ENCODE measurements at places on chromosomes 16 and 17.

DNA sequence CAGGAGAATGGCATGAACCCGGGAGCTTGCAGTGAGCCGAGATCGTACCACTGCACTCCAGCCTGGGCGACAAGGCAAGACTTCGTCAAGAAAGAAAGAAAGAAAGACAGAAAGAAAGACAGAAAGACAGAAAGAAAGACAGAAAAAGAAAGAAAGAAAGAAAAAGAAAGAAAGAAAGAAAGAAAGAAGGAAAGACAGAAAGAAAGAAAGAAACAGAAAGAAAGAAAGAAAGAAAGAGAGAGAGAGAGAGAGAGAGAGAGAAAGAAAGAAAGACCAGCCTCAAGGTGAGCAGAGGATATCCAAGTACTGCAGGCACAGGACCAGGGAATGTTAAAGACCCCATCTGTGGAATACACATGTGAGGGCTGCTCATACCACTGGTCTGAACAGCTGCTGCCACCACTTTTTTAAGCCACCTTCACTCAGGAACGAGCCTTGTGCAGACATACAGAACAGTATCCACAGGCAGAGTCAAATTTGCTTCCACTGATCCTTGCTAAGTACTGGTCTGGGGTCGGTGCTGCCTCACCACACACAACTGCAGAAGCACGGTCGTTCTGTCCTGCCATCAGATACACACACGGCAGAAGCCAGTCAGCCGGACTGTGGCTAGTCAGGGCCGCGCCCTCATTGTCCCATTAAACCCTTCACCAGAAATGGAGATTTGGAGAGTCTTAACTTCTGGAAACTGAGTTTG, 7.7 kb downstream of the RAB5C start:
- DNase-seq, result no peak

DNA sequence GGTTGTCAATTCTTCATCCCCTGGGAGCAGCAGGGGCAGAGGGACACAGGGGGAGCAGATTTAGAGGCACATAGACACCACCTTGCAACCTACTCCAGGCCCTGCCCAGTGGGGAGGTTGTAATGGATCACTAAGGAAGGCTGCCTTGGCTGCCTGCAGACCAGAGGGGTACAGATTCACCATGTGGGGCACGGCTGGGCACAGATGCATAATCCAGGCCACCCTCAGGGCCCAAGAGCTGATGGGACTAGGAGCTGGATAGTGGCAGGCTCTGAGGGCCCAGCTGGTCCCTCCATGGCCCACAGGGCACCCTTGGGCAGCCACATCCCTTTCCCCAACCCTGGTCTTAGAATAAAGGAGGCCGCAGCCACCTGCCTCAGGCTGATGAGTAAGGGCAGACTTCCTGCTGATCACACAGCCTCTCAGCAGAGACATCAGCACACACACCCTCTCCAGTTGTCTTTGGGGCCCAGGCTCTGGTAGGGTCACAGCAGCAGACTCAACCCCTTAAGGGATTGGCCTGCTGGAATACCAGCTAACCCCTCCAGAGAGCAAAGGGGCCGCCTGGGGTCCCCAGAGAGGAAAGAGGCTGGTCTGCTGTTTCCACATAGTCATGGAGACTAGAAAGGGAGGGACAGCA, 224.9 kb downstream of the GSG1L start:
- no peak for DNase-seq

- no peak for DNase-seq
Observed at GRCh38 chr17:82487910-82488309, 29.4 kb downstream of the NARF start.

DNA sequence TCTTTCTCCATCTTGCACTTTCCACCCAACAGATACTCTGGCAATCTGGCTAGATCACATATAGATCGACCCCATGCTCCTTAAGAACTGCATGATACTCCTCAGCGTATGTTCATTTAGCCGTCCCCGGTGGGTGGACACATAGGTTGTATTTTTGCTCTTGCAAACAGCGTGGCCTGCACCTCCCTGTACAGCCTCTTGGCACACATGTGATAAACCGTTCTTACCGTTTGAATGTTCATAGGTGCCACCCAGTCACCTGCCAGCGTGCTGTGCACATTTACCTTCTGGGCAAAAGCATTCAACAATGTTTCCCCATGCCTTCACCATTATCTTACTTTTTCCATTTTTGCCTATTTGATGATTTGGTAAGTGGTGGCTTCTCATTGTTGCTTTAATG, 6.2 kb downstream of the TNP2 start:
- no peak for DNase-seq

DNA sequence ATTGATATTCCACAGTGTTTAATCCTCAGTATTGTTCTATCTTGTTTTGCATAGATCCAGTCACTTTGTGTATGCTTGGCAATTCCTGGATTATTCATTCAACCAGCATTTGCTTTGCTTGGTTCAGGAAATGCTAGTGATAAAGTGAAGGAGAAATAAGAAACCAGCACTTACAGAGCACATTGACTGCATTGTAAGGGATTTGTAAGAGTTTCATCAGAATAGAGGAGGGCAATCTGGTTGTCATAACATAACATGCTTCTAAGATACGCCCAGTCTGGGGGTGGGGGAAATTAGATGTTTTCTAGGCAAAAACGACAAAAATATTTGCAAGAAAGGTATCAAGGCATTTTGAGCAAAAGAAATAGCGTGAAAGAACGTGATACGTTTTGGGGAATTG, 40.4 kb downstream of the TNRC6A start:
- no peak for DNase-seq

- DNase-seq, result no peak
Observed at GRCh38 chr16:49453021-49453420, 79.4 kb downstream of the C16orf78 start.

- DNase-seq, result no peak
Observed at GRCh38 chr16:17269439-17269838, 201.3 kb downstream of the XYLT1 start.

DNA sequence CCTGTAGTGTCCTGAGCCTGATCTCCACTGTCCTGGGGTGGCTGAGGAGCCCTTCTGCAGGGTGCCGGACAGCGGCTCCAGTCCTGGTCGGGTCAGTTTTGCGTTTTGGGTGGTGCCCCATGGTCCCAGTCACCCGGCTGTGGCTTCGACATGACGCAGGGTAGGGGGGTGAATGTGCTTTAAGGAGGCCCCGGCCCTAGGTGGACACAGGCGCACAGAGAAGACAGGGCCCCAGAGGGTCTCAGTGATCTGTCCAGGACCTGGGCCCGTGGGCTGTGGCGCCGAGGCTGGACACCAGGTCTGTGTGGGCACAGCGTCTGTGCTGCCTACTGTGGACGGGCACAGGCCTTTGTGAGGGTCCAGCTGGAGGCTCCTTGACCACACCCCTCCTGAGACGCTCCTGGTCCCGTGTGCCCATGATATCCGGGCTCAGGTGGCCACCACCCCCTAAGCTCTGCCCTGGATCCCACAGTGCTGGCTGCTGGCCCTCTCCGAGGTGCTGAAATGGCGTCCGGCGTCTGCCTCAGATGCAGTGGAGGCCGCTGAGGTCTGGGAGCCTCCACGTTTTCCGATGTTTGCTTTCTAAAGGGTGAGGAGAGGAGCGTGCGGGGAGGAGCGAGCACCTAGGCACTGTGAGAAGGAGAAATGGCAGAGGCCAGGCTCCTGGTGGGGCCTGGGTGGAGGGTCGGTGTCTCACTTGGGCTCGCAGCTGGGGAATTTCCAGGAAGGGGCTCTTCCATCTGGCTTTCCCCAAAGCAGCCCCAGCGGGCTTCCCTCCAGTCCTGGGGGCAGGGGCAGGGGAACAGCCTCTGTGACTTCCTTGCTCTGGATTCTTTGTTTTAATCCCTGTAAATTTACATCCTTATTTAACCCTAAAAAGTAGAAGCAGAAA, 56.1 kb upstream of the ACSF3 start:
- DNase-seq, result peak; percentile 18

GRCh38 chr16:54211203-54211602, 75.4 kb downstream of the IRX3 start:
- no peak for DNase-seq

- no peak for DNase-seq
Observed at GRCh38 chr17:81664051-81664470, 2.3 kb downstream of the OXLD1 start.

DNA sequence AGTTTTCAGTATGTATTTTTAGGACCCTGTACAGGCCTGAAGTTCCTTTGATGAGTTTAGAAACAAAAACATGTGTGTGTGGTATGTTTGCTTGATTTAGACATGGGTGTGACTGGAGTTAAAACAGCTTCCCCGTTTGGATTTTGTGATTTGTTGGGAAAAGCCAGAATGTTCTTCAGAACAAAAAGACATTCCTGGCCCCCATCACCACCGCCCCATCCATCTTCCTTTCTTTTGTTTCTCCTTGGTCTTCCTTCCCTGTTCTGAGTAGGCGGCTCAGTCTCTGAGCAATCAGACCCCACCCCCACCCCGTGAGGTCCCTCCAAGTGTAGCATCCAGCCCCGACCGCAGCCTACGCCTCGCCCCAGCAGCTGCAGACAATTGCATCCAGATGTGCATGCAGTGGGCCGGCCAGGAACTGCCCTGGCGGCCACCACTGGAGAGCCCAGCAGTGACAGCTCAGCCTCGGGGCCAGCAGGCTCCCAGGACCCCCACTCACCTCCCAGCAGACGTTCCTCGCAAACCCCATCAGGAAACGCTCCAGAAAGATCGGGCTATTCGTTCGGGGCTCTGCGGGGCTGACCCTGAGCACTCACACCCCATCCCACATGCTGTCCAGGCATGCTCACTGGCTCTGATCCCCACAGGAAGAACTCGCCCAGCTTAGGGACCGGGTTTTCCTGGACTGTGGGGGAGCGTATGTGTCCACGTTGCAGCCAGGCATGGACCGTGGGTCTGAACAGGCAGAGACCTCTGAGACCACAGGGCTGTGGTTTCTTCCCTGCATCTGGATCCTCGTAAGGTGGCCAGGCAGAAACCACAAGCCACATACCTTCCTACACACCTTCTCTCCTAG, 99.8 kb upstream of the CDH5 start:
- DNase-seq, result no peak

GRCh38 chr17:21174186-21174585, 39.8 kb downstream of the TMEM11 start:
- DNase-seq, result no peak

DNA sequence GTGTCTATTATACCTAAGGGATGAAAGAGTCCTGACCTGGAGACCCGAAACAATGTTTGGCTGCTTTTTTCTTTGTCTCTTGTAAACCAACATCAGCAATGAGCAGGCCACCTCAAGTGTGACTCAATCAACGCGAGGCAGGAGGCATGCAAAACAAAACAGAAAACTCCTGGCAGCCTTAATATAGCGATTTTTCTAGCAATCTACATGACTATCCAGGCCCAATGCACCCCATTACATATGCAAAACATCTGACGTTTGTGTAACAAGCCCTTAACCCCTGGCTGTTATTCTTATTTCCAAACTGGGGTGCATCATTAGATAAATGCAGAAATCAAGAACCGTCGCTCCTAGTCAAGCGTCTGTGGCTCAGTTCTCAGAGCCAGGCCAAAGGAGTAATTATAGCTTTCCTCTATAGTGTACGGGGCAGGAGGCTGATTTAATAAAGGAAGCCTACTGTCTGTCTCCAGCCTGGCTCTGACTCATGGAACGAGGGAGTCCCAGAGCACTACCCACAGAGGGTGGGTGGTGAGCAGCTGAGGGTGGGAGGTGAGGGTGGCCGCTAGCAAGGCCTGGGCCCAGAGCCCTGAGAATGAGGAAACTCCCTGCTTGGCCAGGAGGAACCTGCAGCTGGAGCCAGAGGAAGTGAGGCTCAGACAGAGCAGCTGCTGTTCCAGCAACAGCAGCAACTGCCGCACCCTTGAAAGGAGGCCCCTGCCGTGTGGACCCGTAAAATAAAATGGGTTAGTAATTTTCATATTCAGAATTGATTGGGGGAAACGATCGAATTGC, 43.9 kb downstream of the CHD9 start:
- peak; percentile 4 for DNase-seq

GRCh38 chr16:85579191-85579590, 33.9 kb upstream of the GSE1 start:
- DNase-seq, result no peak

- DNase-seq, result no peak
Observed at GRCh38 chr17:4959261-4959965, 8.2 kb downstream of the SPAG7 start.

DNA sequence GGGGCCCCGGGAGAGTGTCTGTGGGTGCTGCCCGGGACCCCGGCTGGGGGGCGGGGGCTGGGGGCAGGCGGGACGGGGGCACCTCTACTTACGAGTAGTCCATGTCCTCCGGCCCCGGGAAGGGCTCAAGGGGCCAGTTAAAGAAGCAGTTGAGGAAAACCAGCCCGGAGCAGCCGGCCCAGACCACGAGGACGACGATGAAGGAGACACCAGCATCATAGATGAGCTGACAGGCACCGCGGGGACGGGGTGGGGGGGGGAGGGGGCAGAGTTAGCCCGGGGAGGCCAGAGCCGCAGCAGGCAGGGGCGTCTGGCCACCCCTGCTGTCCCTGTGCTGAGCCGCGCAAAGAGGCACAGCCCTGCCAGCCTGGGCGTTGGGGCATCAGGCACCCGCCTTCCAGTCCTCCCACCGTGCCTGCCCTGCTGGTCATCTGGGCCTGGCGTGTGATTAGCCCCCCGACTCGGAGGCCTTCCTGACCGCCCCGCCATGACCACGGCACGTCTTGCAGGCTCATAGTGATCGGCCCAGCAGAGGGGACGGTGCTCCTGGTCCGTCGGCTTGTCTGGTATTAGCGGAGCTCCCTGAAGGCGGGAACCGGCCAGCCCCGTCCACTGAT, 29.0 kb upstream of the PITPNA start:
- DNase-seq, result no peak

DNA sequence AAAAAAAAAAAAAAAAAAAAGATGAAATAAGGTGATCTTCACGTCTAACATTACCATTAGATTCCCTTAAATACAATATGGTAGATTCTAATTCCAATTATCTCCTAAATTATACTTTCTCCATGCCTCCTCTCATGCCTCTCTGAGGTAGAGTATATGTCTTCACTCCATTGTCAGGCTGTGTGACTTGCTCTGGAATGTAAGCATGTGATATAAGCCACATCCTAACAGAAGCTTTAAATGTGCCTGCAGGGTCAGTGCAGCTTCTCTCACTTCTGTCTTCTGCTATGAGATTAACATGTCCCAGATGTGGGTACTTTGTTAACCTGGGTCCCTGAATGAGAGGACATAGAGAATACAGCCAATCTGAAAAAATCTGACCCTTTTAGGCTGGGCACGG, 32.6 kb downstream of the MED13 start:
- no peak for DNase-seq

DNA sequence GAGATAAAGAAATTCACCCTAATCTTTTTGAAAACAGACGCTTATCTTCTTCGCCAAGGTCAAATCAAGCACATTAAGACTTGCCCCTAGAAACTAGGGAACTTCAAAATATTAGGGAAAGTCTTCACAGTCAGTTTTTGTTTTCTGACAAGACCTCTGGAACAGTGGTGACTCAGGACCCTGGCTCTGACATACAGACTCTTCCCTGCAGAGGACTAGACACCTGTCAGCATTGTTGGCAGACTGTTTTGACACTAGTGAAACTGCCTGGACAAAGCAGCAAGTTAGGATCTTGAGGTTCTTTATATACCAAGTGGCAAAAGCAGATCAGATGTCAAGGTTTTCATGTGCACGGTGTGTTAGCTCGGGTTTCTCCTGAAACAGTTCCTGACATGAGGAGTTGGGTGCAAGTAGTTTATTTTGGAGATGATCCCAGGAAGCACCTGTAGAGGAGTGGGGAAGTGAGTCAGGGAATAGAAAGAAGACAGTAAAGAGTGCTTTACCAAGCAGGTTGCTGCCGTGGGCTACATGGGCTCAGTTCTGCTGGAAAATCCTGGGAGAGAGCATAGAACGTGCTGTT, 182.0 kb upstream of the IRX5 start:
- DNase-seq, result no peak
